ENCODE measurements at places on chromosomes 1 and 21. TPM values are rescaled to one million over a fixed set of nuclear protein-coding genes. Genes with fewer than 3 reads are reported as not detected.

Gene GNAI3
- total RNA-seq = 10.1 TPM

Gene CD58
- 4.7 TPM for total RNA-seq

Gene ANKRD65
- total RNA-seq = 0.49 TPM

Gene PCP4
- total RNA-seq = 5.2 TPM

Gene RIMS3
- total RNA-seq = 20.4 TPM
